ENCODE measurements at places on chromosomes 11 and 22.

DNA sequence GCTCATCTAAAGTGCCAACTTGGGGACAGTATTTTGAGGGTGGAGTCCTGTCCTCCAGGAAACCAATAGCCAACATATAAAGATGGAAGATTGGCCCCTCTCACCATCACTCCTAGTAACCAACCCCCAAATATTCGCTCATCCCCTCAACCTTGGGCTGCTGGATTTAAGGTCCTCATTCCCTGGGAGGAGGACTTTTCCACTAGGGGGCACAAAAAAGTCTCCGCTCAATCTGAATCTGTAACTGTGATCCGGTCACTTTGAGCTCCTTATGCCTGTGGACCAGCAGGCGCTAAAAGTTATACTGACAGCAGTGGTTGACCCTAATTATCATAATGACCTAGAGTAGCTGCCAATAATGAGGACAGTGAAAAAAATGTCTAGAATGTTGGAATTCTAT is 20.5 kb upstream of the CLPB start:
- no peak for DNase-seq

DNA sequence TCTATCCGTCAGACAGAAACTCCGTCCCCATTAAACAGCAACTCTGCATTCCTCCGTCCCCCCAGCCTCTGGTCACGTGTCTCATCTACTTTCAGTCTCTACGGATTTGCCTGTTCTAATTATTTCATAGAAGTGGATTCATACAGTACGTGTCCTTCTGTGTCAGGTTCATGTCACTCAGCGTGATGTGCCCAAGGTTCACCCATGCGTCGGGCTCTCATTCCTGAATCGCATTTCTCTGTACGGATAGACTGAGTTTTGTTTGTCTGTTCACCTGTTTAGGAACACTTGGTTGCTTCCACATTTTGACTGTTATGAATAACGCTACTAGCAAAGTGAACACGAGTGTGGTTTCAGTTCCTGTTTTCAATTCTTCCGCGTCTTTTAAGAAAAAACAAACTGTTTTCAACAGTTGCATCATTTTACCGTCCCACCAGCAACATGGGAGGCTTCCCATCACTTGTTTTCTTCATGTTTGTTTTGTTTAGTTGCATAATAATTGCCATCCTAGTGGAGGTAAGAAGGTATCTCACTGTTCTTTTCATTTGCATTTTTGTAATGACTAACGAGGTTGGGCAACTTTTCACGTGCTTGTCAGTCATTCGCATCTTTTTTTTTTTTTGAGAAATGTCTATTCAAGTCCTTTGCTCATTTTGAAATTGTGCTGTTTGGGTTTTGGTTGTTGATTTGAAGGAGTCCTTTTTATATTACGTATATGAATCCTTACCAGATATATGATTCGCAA is 8.9 kb upstream of the NLRP6 start:
- no peak for DNase-seq

DNA sequence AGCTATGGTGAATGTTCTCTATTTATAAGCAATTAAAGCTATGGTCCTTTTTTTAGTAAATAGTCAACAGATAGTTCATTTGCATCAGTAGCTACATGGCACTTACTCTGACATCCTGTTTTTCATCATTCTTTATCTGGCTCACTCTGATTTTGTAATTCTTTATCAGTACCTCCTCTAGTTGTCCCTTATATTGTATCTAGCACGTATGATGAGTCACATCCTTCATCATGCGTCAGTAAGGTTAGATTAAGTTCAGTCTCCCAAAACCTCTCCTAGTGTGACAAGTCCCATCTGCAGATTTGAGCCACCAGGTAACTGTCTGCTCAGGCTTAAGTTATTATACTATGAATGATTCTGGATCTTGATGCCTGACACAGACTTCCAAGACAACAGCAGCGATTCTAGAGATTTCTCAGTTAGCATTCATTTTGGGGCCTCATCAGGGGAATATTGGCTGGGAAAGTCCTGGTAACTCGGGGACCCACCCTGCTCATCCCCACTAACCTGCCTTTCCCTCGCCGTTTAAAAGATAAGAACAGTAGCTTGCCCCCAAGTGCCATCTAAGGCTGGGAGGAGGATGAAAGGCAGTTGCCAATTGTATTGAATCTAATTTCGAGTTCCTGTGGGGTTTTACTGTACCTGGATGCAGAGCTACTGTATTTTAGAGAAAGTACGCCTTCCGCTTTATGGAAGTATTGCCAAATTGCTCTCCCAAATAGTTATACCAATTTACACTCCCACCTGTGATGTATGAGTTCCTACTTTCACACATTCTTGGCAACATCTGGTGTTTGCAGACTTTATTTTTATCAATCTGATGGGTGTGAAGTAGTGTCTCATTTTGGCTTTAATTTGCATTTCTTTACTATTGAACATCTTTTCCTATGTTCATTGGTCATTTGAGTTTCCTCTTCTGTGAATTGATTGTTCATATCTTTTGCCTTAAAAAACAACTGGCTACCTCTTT is 55.9 kb downstream of the ZC3H12C start:
- DNase-seq = peak; percentile 74

GRCh38 chr11:8071616-8072581 is 9.1 kb upstream of the TUB start:
- DNase-seq = no peak

GRCh38 chr11:70531281-70532065 is 133.1 kb downstream of the CTTN start:
- DNase-seq = no peak

DNA sequence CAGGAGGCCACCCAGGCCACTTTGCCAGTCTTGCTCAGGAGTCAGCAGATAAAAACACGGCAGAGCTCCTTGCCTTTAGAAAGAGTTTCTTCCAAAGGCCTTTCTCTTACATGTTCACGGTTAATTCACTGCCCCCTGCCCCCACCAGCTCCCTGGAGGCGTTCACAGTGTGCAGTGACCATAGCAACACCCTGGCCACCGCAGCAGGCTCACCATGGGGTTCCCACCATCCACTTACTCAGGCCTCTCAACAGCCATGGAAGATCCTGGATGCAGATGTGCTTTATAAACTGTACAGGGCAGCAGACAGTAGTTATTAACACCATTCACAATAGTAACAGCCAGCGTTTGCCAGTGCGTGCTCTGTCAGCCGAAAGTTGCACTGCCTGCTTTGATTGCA is 10.6 kb upstream of the MYO7A start:
- DNase-seq = no peak

GRCh38 chr11:47558695-47559094 is 5.8 kb upstream of the CELF1 start:
- DNase-seq = no peak

GRCh38 chr22:49107561-49107960 is 720.1 kb downstream of the BRD1 start:
- no peak for DNase-seq

- DNase-seq = no peak
These were observed 866 bp downstream of the GP1BB start for GRCh38 chr22:19723983-19724827.

DNA sequence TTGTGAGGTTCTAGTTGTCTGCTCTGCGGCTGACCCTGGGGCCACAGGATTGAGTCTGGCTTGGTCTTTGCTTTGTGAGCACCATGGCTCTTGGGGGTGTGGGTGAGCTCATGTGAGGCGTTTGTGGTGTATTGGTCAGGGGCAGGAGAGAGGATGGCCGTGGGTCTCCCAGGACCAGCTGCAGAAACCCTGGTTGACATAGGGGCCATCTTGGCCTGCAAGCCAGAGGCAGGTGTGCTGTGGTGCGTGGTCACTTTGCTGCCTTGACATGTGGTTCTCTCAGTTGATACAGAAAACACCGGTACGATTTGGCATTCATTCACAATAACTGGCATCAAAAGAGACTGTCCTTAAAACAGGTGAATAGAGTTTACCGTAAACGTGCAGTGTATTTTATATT is 11.3 kb downstream of the PHRF1 start:
- no peak for DNase-seq

- DNase-seq = no peak
These were observed 51.4 kb downstream of the SPECC1L start for GRCh38 chr22:24321999-24322398.

- no peak for DNase-seq
These were observed 12.1 kb downstream of the DENND5A start for GRCh38 chr11:9253086-9253485.

DNA sequence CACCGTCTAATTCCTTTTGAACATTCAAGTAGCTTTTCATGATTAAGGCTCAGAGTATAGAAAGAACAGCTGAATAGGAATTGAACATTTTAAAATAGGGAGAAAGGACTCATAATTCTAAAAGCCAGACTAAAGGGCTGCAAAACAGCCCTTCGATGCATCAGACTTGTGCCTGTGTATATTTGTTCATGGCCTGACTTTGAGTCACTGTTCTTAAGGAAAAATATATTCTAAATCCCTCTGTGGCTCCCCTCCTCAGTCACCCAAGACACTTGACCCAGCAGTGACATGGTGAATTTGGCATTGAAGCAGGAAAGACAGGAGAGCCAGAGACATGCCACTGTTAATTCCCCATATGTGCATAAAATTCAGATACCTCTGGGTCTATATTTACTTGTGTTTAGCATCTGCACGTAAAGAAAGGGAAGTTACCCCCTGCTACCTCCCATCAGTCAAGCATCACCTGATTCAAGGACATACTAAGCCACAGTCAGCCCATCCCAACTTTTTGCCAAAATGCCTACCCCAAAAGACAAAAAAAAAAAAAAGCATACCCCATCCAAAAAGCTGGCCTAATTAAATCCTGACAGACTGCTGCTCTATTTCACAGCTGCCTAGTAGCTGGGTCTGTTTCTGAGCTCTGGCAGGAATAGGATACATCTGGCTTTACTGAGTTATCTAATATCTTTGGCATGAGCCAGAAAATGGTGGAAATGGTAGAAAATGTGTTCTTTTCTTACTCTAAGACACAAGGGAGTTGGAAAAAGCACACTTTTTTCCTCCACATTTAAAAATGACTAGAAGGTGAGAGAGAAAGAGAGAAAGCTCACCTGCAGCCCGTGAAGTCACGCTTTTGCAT is 93.5 kb downstream of the COMMD9 start:
- DNase-seq = no peak

DNA sequence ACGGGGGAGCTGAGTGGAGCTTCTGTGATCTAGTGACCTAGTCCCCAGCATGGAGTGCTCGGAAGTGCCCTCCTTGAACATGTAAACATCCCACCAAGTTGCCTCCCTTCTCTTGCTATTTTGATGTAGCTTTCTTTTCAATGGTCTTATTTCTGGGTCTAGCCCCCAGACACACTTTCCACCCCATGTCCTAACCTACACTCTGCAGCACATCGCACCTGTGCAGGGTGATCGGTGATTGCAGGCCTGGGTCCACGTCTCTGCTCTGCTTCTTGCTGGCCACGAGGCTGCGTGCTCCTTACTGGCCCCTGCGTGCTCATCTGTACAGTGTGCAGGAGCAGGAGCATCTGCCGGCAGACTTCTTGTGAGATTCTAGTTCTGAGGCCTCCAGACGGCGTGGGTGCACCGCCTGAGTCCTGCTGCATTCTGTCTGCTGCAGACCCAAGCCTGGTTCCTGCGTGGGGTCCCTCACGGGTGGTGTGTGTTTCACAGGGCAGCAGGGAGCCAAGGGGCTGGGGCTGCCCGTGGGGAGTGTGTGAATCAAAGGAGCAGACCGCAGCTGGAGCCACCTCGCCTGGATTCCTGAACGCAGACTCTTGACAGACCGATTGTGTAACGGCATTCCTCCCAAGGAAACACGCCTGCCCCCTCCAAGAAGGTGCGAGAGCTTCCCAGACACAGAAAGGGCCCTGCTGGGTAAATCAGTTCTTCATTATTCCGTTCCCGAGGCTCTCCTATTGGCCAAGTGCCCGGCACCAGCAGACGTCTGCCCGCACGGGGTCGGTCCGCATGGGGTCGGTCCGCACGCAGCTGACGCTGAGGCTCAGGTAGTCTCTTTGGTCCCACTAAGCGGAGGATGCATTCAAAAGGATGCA is 44.4 kb upstream of the MYEOV start:
- DNase-seq = no peak

DNA sequence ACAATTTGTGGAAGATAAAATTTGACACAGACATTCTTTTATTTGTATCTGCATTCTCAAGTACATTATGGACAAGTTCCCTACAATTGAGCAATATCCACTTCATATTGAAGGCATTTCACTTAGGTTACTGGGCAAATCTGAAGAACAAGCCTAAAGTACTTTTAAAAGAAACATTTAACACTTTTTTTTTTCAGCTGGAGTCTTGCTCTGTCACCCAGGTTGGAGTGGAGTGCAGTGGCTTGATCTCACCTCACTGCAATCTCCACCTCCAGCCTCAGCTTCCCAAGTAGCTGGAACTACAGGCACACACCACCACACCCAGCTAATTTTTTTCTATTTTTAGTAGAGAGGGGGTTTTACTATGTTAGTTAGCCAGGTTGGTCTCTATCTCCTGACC is 70.2 kb downstream of the OR4C45 start:
- DNase-seq = no peak

- DNase-seq = no peak
These were observed 654.9 kb upstream of the ANO5 start for GRCh38 chr11:21537980-21538379.

GRCh38 chr22:43734370-43735150 is 77.5 kb downstream of the EFCAB6 start:
- no peak for DNase-seq

GRCh38 chr11:36333897-36334296 is 37.8 kb downstream of the PRR5L start:
- peak; percentile 19 for DNase-seq

DNA sequence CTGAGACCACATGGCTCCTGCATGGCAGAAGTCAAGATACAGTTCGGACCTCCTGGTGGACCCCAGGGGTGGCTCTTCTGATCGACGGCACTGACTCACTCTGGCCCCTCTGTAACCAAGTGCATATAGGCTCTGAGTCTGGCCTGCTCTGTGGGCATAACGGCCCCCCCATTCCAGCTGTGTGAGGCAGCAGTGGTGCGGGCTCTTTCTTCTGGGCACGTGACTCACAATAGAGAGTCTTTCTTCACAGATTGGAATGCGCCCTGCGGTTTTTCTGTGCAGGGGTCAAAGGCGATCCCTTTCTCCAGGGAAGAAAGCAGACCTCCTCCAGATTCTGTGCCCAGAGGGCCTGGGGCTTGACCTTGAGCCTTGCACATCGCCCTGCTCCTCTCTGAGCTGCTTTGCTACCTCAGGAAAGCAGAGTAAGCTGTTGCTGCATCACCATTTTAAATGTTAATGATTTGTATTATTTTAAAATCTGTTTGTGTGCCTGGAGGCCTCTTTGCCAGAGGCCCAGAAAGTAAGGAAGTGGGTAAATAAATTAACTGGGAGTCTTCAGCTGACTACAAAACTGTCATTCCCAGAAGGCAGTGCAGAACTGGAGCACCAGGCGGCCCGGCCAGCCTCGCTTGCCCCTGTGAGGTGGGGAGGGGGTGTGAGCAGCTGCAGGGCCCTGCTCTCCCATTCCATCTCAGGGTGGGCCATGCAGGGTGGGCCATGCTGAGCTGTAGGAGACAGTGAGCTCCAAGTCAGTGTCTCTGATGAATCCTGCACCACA is 199.0 kb downstream of the GRIK4 start:
- DNase-seq = peak; percentile 51

- DNase-seq = no peak
These were observed 49.2 kb downstream of the LIF start for GRCh38 chr22:30197389-30197788.

- DNase-seq = no peak
These were observed 46.9 kb downstream of the DKK3 start for GRCh38 chr11:11961399-11962028.

- no peak for DNase-seq
These were observed 14.1 kb upstream of the IL2RB start for GRCh38 chr22:37163575-37164504.

Data from Caki2 (cell line).